ENCODE measurements at places on chromosomes 5 and 9.

DNA sequence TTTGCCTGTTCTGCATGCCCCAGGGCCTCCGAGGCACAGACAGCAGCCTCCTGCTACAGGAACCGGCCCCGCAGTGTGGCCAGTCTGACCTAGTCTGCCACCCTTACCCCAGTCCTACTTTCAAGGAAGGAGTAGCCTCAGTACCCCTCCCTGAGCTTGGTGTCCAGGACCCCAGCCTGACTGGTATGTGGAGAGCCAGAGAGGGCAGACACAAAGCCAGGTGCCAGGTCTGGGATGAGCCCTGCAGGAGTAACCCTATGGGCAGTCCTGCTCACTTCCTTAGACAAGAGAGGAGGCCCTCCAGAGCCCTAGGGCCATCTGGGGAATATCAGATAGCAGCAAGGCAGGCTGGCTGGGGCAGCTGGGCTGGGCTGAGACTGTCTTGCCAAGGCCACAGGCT, 67.8 kb downstream of the NRG2 start:
- DNase-seq = no peak

GRCh38 chr5:141439411-141440141, 9.3 kb downstream of the PCDHGA12 start:
- DNase-seq = no peak

GRCh38 chr5:146302406-146302805, 36.2 kb upstream of the POU4F3 start:
- DNase-seq = no peak

DNA sequence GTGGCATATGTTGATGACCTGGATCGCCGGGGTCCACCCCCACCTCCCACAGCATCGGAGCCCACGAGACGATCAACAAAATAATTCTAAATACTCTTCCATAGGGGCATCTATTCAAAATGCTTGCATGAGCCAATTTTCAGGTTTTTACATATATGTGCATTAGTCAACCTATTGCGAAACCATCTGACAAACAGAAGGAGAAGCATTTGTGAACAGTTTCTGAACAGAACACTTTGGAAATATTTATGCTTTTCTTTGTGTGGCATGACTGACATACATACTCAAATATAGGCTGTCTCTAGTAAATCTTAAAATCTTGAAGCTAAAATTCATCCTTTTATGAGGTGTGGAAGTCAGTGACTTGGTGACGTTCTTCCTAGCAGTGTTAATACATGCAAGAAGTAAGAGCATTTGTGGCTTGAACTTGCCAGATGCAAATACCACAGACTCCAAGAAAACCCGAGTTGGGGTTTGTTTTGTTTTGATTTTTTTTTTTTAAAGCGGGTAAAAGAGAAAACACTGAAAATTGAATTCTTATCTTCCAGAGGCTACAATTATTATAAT, 5.3 kb downstream of the GPR151 start:
- no peak for DNase-seq

DNA sequence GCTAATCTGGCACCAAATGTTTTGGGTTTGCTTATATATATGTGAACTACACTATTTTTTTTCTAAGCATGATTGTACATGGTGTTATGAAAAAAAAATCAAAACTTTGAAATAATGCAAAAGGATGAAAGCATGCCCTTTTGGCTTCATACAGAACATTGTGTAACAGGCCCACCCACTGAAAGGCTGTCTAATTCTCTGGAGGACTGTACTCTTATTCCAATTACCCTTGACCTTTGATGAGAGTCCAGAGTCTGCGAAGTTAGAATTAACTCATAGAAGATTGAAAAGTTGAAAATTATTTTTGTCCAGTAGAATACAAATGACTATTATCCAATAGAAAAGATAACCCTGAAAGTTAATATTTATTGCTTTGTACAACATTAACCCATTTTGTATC, 117.4 kb downstream of the ADAMTS12 start:
- no peak for DNase-seq

GRCh38 chr5:109723606-109724005, 33.9 kb downstream of the MAN2A1 start:
- DNase-seq = no peak

GRCh38 chr9:124394596-124394995, 20.6 kb downstream of the PSMB7 start:
- DNase-seq = no peak

DNA sequence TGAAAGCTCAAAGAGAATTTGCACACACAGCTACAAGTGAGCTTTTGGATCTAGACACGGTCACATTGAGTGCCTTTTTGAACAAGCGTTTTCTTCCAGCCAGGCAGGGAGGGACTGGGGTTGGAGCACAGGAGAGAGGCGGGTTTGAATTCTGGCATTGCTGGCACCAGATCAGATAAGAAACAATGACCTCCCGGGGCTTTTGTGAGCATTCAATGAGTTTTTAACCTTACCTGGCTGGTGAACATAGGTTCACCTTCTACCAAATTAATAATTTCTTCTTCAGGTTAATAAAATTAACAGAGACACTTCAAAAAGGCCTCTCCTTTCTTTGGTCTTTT, 312.9 kb upstream of the MSX2 start:
- DNase-seq = no peak

GRCh38 chr9:25282946-25283345, 395.3 kb downstream of the TUSC1 start:
- no peak for DNase-seq

DNA sequence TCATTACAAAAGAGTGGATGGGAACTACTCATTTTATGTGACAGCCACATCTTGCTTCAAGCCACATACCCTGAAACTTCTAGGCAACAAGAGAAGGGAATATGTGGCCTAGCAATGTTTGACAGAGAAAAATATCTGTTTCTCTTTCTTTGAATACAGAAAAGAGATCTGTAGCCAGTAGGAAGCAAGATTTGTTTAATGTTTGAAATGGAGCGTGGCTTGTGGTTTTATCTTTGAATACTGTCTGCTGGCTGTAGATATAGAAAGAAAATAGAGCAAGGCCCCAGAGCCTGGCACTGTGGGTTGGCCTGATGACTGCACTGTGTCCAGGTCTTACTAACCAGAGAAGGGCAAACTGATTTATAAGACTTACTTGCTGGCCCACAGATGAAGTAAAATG, 133.8 kb downstream of the ARHGEF28 start:
- DNase-seq = no peak

GRCh38 chr5:72920690-72921502, 34.9 kb upstream of the FCHO2 start:
- no peak for DNase-seq

DNA sequence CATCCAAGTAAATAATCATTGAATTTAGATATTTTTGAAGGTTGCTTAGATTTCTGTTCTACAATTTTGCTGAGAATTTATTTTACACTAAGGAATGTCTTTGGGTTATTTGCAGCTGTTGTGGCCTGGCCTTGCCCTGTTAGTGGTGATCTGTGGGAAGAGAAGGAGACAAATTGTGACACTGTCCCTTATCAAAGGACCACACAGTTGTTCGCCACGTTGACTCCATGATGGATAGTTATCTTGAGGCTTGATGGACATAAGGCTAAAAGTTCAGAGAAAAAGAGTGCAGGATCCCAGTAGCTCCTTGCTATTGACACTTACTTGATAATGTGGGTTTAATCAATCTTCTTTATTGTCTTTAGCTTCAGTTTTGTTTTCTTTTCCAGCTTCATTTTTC, 186.6 kb upstream of the MEF2C start:
- no peak for DNase-seq

DNA sequence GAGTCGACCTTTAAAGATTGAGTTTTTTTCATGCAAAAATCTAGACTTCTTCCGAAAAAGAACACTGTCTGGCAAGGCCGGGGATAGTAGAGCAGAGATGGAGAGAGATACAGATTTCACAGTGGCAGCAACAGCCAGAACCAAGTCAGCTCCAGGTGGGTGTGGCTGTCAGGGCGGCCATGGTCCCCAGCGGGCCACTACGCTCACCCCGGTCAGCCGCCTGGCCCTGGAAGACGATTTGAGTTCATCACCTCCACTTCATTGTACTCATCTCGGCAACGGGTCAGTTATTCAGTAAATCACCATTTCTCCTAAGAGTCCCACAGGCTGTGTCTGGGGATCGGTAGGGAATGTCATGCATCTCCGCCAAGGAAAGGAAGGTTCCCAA, 53.0 kb downstream of the ZNF354C start:
- DNase-seq = no peak

GRCh38 chr5:112253478-112254250, 165.4 kb downstream of the EPB41L4A start:
- DNase-seq = no peak

DNA sequence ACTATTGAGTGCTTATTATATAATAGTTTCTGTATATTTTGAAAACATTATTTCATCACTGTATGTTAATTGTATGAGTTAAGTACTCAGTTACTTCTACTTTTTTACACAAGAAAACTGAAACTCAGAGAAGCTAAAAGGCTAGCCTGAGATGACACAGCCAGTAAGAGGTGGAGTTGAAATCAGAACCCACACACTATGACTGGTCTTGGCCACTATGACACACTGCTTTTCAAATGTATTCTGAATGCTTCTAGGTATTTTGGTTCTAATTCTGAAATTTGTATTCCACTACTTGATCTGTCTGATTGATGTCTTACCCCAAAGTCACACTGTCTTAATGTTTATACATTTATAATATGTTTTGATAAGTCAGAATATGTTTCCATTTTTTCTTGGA, 181.8 kb downstream of the ZDHHC21 start:
- DNase-seq = no peak

GRCh38 chr5:82142928-82143577, 135.1 kb downstream of the RPS23 start:
- DNase-seq = no peak

DNA sequence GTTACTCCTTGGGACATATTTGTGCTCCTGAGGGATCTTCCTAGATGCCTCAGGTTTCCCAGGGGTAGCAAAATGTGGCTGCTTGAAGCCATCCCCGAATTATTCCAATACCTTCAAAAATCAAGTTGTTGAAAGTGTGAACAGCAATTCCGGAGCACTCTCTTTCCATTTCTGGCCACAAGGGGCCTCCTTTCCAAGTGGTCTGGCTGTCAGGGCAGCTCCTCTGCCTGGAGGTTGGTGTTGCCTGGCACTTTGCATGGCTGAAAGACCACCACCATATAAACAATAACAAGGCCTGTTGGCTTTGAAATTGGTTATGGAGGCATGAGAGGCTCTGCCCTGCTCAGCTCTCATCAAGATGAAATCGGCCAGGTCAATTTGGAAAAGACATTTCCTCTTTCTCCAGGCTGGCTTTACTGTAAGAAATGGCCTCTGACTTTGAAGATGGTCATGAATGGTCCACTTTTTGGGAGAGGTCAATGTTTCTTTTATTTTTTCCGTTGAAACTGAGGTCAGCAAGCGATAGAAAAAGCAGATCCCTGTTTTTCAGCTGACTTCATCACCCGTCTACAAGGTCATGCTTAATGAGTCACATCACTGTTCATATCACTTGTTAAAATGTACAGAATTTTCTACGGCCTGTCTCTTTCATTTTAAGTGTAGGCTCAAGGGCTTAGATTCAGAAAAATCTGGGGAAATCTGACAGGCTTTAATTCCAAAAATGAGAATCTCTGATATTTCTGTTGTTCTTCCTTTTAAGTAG, 481.1 kb upstream of the ZNF608 start:
- DNase-seq = no peak

- DNase-seq = no peak
These were observed 2.9 kb downstream of the TTC23L start for GRCh38 chr5:34841816-34842215.

GRCh38 chr5:90934091-90934719, 375.6 kb downstream of the ADGRV1 start:
- no peak for DNase-seq

DNA sequence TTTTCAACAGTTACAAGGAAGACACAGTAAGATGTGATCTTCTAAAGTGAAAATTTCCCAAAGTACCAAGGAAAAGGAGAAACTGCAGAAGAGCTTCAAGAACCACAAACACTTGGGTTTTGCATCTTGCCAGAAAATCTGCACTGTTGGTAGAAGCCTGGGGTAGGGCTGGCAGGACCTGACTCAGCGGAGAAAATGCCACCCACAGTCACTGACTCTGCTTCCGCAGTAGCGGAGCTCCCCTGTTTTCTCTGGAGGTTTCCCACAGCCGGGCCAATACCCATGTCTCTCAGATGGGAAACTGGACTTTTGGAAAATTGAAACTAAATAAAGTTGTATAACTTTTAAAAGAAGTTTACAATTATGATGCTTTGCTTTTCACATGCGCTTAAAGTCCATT, 104.2 kb downstream of the MEF2C start:
- DNase-seq = no peak

GRCh38 chr9:7011395-7012067, 253.8 kb downstream of the KDM4C start:
- no peak for DNase-seq

DNA sequence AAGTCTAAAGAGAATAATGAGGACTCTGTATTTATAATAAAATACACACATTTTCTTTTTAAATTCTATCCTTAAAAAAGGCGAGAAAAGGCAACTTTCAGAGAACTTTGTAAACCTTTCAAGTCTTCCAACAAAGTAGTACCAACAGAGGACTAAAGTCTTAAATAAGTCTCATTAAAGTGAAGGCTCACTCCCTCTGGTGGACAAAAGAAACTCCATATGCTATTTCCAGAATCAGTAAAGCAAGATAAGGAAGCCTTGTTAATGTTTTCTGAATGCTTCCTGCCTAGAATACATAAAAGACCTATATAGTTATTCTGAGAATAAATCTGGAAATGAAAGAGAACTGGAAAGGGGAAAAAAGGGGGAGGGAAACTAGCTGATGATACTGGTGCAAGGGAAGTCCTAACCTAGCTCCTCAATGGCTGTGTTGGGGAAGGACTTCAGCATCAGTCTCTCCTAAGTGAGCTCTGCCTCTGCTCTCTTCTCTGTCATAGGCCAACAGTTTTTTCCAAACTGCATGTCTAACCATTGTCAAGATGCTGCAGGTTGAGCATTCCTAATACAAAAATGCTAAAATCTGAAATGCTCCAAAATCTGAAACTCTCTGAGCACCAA, 7.2 kb downstream of the HMGCS1 start:
- DNase-seq = no peak

GRCh38 chr5:147098233-147098790, 136.5 kb upstream of the STK32A start:
- DNase-seq = no peak

GRCh38 chr9:7879551-7880245, 80.1 kb upstream of the DMAC1 start:
- peak; percentile 12 for DNase-seq

DNA sequence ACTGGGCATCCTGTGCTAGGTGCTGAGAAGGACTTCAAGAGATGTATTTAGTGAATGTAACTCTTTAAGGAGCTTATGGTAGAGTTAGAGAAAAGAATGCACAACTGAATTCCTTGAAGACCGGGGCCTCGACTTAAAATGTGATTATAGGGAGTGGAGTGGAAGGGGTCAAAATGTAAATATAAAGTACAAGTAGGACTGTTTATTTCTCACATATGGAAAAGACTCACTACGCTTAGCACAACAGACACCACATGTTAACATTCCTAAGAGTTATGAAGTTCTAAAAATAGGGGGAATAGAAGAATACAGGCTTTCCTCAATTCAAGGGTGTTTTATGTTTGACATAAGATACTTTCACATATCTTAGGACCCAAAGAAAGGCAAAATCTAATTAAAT, 117.8 kb upstream of the OSMR start:
- no peak for DNase-seq
